CD4-positive, alpha-beta T cell treated with Interleukin-1 beta for 1 hour (primary cell): ENCODE measurements at places on chromosomes 4 and X.

DNA sequence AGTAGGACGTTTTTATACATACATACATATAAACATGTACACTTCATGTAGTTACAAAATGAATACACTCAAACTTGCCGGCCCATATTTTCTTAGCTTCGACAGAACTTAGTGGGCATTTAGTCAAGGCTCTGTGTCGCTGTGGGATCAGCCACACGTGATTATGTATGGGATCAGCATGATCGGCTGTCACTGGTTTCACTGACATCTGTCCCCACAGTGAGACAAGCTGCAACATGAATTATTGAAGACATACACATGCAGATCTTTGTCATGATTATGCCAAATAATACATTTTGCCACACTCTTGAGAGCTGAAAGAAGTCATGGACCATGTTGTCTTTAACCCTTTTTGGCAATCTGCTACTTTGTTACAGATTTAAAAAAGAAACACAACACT lies 38.2 kb upstream of the NAA11 start:
- DNase-seq: no peak

- no peak for DNase-seq
These were observed 662.5 kb downstream of the RAPGEF2 start for GRCh38 chr4:159765382-159765781.

DNA sequence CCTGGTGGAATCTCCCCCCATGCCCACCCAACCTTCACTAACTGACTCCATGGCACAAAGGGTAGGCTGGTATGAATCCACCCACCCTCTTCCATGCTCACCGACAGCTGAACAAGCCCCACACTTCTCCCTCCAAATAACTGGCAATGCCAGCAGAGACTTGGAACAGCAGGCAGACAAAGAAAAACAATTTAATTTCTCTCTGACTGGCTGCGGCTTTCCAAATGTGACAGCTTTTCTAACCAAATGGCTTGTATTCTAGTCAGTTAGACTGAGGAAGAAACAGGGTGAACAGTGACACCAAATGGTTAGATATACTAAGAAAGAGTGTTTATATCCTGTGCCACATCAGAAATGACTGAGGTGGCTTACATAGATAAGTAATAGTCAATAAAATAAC lies 199.3 kb upstream of the ADAMTS3 start:
- DNase-seq: no peak

GRCh38 chr4:71540749-71541269 lies 202.0 kb downstream of the SLC4A4 start:
- DNase-seq: no peak

- no peak for DNase-seq
These were observed 11.6 kb downstream of the ABCD1 start for GRCh38 chrX:153736071-153736820.

GRCh38 chr4:89245459-89245858 lies 62.1 kb downstream of the GPRIN3 start:
- no peak for DNase-seq
